Upper lobe of left lung (tissue), 6 donors: ENCODE measurements at places on chromosomes 7 and 10.

DNA sequence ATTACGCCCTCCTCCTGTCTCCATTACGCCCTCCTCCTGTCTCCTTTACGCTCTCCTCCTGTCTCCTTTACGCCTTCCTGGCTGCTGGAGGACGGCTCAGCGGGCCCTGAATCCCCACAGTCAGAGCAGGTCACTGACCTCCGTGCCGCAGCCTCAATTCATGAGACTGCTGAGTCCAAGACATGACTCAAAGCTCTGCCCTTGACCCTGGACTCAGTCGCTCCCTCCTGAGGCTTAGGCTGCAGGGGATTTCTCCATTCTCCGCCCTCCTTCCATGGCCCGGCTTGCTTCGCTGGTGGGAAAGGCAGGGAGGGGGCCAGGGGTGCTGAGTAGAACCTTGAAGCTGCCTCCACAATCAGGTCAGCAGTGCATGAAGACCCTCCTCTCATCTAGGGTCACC lies 21.0 kb upstream of the FOXL3 start:
- no peak for DNase-seq

GRCh38 chr10:13956826-13957225 lies 370.1 kb downstream of the PRPF18 start:
- DNase-seq = peak; percentile 31

DNA sequence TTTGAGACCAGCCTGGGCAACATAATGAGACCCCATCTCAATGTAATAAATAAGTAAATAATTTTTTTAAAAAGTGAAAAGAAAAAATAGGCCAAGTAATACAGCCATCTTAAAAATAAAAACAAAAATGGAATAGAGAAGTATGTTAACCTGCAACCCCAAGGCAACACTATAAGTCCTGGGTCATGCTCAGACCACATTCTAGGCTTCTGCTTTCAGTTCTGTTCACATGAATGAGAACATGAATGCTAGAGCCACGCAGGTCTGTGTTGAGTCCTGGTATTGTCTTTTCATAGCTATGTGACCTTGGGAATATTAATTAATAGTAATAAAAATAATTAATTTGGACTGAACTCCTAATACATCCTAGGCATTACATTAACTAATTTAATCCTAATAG lies 284.0 kb downstream of the AUTS2 start:
- no peak for DNase-seq

DNA sequence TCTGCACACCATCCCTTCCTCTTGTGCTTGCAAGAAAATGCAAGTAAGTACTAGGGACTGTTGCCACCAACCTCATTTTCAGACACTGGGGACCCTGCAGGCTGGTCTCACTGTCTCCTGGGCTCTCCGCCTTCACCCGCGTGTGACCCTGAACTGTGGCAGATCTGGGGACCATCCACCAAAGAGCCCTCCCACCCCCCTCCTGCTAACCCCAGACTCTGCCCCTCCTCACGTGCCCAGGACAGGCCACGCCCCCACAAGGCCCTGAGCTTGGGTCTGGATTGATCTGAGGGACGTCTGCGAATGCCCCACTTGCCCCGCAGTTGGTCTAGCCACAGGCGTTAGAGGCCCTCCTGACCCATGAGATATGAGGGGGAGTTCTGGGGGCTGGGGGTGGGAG lies 8.1 kb downstream of the CNPY1 start:
- DNase-seq = no peak

DNA sequence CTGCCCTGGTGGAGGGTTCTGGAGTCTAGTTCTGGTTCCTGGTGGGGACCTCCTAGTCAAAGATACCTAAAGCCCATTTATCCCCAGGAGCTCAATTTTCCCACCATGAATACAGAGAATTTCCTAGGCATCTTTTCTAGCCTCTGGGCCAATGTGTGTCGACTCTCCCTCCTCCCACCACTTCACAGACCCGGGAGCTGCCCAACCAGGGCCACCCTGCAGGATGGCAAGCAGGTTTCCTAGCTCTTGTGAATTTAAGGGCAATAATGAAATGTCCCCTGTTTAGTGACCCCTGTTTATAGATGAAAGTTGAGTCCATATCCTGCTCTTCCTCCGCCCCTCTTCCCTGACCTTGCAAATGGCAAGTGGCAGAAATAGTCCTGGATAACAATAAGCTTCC lies 9.4 kb downstream of the DLX5 start:
- DNase-seq = no peak

DNA sequence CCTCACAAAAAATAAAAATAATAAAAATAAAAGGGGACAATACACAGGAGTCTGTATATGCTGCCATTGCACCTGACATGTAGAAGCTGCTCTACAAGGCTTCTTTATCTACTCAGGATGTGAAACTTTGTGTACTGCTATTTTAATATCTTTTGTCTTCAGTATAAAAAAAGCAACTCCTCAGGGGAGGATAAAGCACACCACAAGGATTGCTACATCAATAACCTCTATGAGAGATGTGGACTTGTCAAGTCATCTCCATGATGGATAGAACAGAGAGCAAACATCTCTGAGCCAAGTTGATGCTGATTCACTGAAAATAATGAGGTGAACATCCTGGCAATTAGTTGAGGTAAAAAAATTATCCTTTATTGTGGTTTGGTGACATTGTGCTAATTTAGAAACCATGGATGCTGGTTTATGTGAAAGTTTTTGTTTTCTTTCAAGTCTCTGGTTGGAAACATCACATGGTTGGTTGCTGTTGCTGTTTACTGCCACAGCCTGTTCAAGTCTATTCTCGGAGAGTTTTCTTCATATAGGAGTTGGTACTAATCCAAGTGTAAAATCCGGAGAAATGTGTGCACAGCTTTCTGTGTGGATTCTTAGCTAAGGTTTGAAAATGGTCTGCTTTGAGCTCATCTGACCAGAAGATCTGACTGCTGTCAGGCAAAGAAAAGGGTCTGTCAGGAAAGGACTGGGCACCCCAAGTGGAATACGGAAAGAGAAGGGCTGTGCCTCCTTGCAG lies 1.5 kb upstream of the HECW1 start:
- no peak for DNase-seq

GRCh38 chr10:70528741-70529362 lies 50.3 kb downstream of the PALD1 start:
- DNase-seq = no peak

DNA sequence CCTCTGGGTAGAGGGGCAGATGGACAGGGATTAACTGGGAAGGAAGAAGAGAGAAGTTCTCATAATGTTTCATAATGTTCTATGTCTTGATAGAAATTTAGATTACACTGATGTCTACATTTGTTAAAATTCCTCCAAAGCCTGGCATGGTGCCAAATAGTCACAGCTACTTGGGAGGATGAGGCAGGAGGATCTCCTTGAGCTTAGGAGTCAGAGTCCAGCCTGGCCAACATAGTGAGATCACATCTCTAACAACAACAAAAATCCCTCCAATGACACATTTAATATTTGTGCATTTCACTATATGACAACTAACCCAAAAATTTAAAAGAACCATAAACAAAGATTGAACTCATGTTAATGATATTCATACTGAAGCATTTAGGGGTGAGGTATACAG lies 33.0 kb upstream of the PPP1R3C start:
- no peak for DNase-seq

DNA sequence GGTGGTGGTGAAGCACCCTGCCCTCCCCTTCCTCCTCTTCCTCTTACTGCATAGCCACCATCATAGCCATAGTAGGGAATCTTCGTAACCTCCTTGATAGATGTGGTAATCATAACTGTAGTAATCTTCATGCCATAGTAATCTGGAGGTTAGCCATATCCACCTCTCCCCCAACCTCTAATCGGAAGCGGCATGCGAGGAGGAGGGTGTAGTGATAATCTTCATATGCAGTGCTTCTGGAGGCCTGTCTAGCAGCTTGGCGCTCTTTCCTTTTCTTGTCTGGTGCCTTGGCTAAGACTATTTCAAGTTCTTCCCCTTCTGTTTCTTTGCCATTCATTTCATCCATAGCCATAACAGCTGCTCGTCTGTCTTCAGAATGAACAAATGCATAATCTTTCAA lies 90.9 kb downstream of the MLLT10 start:
- no peak for DNase-seq

GRCh38 chr10:58930500-58930899 lies 245.9 kb upstream of the PHYHIPL start:
- DNase-seq = no peak

DNA sequence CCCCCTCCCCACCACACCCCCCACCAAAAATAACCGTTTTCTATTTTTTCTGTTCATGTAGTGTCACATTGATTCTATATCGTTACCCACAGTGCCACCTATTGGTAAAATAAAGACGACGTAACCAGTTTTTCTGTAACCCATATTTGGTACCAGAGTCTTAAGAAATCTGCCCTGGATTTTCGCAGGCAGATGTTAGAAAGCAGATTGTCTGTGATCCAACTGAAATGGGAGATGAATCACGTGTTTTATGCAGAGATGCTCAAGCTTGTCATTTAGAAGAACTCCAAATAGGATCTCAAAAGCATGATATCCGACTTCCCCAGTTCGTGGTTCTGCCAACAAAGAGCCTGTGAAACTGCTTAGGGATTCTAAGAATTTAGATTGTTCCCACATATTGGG lies 261.1 kb upstream of the CSTF2T start:
- DNase-seq = no peak

DNA sequence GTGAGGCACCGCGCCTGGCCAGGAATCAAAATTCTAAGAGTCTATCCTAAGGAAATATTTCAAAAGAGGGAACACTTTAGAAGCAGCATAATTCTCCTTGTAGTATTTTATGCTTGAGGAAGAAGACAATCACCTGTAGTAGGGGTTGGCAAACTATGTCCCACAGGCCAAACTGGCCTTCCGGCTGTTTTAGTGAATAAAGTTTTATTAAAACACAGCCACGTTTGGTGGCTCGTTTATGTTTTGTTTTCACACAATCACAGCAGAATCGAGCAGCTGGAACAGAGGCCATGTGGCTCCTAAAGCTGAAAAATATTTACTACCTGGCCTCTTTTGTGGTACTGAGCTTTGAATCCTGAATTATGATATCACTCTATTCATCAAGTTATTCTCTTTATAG lies 131.7 kb upstream of the TNS3 start:
- no peak for DNase-seq

- no peak for DNase-seq
These were observed 351.0 kb downstream of the TCERG1L start for GRCh38 chr10:130960531-130960930.

DNA sequence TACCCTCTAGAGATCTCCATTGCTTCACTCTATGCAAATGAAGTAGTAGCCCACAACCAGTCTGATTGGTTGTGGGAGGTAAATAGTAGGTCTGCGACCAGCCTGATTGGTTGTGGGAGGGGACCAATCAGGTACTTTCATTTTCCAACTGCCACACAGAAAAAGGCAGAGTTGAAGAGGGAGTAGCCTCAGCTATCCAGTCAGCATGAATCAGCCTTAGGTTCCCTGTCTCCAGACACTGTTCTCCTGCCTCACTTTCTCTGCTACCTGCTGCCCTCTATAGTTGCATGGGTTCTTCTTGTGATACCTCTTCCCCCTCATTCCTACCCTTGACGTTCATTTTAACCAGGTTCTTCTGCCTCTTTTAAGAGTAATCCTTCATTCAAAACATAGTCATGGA lies 114.5 kb upstream of the LYZL1 start:
- DNase-seq = no peak

DNA sequence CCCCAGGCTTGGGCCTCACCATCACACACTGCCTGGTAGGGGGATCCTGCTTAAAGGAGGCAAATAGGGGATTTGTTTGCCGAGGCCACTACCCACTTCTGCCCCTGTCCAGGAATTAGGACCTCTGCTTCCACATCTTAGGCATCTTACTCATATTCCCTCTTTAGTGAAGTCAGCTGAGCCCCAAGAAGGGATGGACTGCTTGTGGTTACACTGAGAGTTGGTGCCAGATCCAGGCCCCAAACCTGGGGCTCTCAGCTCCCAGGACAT lies 1.6 kb upstream of the GPRIN2 start:
- no peak for DNase-seq

DNA sequence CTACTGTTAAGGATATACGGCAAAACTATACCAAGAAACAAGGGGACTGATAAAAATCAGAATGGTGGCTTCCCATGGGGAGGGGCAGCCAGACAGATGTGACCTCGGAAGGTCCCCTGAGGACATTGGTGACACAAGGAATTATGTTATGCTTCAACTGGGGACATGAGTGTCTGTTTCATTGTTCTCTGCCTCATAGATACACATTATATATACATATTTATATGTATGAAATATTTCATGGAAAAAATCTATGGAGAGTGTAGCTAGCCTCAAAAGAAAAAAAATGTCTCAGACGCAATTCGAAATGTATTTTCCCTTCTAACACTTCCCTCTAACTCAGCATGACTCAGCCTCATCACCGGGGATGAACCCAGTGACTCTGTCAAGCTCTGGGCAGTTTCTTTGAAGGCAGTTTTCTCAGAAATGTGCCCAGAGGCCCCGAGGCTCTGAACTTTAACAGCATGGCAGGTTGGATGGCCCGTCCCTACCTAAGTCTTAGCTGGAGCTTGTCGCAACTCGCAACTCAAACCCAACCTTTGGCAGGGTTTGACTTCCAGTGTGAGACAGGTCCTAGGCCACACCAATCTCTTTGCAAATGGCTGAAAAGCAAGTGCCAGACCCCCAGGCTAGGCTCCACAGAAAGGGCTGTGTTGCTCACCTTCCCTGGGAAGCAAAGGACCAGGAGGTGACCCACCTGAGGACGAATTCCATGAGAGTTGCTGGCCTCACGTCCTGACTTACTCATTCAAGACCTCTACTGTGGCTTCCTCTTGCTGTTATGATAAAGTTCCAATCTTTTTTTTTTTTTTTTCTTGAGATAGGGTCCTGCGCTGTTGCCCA lies 86.9 kb downstream of the CARD11 start:
- DNase-seq = peak; percentile 43

GRCh38 chr10:129961157-129961701 lies 2.8 kb downstream of the EBF3 start:
- DNase-seq = no peak

GRCh38 chr10:28853195-28853594 lies 175.9 kb downstream of the BAMBI start:
- DNase-seq = no peak

- DNase-seq = peak; percentile 45
These were observed 13.7 kb downstream of the INPP5A start for GRCh38 chr10:132551093-132551807.

- no peak for DNase-seq
These were observed 96.0 kb downstream of the MTERF1 start for GRCh38 chr7:91784469-91784868.

DNA sequence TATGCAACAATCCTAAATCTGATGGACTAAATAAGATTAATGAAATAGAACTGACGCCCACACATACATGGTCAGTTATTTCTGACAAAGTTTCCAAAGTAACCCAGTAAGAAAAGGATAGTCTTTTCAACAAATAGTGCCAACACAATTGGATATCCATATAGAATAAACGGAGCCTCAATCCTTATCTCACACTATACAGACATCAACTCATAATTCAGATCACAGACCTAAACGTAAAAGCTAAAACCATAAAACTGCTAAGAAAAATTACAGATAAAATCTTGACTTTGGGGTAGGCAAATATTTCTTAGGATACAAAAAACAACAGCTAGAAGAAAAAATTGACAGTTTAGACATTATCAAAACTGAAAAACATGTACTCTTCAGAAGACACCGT lies 8.5 kb downstream of the CACUL1 start:
- DNase-seq = no peak
